Cardiac muscle cell (in vitro differentiated cells and primary cell): ENCODE measurements at places on chromosomes 7 and 10. TPM values are rescaled to one million over a fixed set of nuclear protein-coding genes. Genes with fewer than 3 reads are reported as not detected.

The ENTPD7 gene
- 6.7 and 9.4 TPM in 2 replicates for total RNA-seq

The HOXA2 gene
- 0.27 and 0.53 TPM in 2 replicates for total RNA-seq

The PRF1 gene
- total RNA-seq: 0.07 TPM in 1 of 2 replicates, not detected in the other

The TMEM26 gene
- 1.1 and 2.5 TPM in 2 replicates for total RNA-seq

The NACAD gene
- 1.2 and 2.1 TPM in 2 replicates for total RNA-seq

The SPDYE9 gene
- not detected in 2 replicates for total RNA-seq

The FRMPD2 gene
- total RNA-seq: 3.0 and 8.7 TPM in 2 replicates

The VSTM2A gene
- not detected in 2 replicates for total RNA-seq

The ZNF398 gene
- total RNA-seq: 18.2 and 22.1 TPM in 2 replicates

The LIPJ gene
- total RNA-seq: 0.11 TPM in 1 of 2 replicates, not detected in the other

The TWIST1 gene
- 43.5 and 44.6 TPM in 2 replicates for total RNA-seq

The LLCFC1 gene
- not detected in 2 replicates for total RNA-seq

The PTPN20 gene
- 0.42 and 0.46 TPM in 2 replicates for total RNA-seq

The EEPD1 gene
- 11.9 and 13.5 TPM in 2 replicates for total RNA-seq

The CCDC6 gene
- 15.8 and 22.2 TPM in 2 replicates for total RNA-seq

The CALCR gene
- not detected in 2 replicates for total RNA-seq

The MKI67 gene
- 5.6 and 63.6 TPM in 2 replicates for total RNA-seq

The GBF1 gene
- total RNA-seq: 51.4 and 75.6 TPM in 2 replicates

The HSPA12A gene
- total RNA-seq: 6.4 and 9.6 TPM in 2 replicates

The IDI2 gene
- total RNA-seq: not detected in 2 replicates

The ACSM6 gene
- total RNA-seq: not detected in 2 replicates
